CD8-positive, alpha-beta T cell (primary cell): ENCODE measurements at places on chromosomes 4 and X.

DNA sequence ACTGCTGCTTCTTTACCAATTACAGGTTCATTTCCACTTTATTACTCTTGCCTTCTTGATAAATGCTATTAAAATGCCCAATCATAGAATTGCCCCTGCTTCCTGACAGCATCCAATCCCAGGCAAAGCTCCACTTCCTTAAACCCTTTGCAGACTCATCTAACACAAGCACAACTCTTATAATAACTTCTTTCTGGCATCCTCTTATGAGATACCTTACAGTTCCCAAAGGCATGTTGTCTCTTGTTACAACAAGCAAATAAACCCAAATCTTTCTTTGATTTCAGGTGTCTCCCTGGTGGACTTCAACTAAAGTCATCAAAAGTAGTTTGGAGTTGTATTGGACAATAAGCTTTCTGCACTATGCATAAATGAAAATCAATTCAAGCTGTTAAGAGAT is 22.5 kb upstream of the ADH7 start:
- DNase-seq, result no peak

DNA sequence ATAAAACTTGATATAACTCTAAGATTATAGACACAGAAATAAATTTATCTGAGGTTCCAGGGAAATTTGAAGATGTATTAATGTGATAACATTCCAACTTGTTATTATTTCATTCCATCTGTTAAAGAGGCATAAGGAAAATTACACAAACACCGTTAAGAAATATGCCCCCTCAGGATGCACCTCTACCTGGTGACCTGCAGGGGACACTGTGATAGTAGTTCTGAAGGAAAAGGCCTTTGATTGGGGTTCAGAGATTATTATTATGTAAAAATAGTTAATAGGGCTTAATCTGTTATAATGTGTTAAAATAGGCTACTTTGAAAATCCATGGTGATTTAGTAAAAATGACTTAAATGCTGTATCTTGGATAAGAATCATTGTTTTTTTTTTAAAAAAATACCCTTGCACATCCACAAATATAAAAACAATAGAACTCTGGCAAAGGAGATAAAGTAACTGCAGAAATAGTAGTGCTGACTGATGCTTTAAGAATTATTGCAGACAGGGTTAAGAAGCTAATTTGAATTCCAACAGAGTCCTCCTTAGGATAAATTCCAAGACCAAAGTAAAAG is 6.1 kb upstream of the ABRAXAS1 start:
- DNase-seq, result no peak

GRCh38 chrX:77668391-77669237 is 117.4 kb downstream of the ATRX start:
- DNase-seq, result no peak

GRCh38 chr4:8905773-8906667 is 34.4 kb upstream of the HMX1 start:
- no peak for DNase-seq

DNA sequence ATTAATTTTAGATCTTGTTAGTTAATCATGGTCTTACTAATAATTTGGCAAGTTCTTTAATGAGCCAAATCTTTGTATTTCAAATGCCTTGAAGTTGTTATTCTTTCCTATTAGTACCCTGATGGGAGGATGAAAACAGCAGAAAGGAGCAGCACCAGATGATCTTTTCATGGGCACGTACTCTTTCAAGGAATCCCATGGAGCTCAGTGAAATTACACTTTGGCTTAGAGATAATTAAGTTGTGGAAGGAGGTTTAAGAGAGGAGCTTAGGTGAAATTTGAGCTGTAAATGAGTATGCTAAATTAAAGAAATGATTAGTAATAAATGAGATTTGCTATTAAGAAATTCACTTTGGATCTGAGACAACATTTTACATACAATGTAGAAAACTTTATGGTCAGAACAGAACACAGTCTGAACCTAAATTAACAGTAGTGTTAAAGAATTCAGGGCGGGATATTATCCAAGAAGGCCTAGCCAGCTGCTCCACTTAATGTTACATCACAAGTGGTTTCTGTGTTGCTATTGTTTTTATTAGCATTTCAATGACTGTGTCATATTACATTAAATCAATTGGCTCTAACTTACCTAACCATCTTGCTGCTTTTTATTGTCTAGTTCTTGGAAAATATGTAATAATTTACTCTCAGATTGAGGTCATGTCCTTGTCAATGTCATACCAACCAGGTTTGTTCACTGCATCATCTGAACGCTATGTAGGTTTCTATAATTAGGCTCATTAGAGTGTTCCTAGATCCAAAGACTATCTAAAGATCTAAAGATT is 3.9 kb downstream of the MTHFD2L start:
- DNase-seq, result no peak

GRCh38 chr4:27048429-27049238 is 188.0 kb downstream of the STIM2 start:
- no peak for DNase-seq

DNA sequence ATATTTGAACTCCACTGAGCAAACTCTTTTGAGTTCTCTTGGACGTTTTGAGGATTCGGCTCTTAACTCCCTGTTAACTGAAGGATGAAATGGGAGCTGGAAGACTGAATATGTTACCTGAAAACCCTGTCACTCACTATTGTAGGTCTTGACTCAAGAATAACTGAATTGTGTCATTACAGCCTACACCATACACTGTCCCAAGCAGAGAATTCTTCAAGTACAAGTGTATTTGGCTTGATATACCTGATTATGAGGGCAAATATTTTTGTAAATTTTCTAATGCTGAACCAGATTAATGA is 276.1 kb downstream of the CFAP299 start:
- DNase-seq, result no peak

- no peak for DNase-seq
Measured at GRCh38 chrX:49992853-49993252, 70.5 kb downstream of the CLCN5 start.

DNA sequence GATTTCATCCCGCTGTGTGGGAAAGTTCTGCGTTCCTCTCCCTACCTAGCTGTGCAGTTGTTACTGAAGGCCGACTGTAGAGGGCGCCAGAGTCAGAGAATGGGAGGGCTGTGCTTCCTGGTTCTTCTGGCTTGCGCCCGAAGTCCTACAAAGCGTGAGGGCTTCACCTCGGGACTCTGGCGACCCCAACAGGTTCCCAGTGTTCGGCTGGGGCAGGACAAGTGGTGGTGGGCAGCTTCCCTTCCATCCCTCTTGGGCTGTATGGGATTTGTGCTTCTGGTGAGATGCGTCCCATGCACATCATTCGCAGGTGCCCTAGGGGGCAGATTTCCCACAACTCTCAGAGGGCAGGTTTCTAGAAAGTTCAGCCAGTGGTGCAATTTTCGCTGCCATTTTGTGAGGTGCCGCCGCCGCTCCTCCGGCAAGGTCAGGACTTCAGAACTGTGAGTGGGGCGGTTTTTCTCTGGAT is 27.3 kb downstream of the CT45A1 start:
- DNase-seq, result peak; percentile 45
